ENCODE measurements at places on chromosomes 5 and 9. TPM values are rescaled to one million over a fixed set of nuclear protein-coding genes. Genes with fewer than 3 reads are reported as not detected.

DNA sequence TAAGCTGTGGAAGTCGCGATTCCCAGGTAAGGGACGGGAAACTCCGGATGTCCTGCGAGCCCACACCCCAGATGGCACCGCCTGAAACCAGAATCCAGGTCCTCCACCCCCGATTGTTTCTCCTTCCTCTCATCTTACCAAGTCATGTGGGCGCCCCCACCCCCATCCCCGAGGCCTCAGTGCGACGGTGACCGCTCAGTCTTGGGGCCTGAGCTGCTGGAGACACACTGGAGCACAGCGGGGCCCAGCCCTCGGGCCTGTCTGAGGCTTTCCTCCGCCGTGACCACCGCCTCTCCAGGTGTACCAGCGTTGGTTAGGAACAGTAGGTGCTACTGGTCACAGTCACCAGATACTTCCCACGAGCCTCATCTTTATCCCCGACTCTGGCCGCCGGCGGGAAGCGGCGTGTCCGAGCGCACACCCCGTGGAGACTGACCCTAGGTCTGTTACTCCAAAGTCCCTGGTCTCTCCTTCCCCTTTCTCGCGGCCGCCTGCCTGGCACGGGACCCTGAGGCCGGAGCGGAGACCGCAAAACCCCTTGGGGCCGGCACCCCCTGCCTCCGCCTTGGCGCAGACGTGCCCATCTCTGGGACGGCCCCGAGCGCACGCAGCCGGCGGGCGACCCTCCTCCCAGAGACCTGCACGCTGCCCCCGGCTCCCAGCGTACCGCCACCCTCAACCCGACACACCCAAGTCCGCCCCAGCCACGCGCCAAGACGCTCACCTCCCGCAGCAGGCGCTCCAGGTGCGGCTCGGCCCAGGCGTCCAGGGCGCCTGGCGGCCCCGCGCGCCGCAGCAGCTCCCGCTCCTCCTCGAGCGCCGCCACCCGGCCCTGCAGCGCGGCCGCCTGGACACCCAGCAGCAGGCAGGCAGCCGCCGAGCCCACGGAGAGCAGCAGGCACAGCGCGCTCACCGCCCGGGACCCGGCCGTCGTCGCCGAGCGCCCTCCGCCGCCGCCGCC, 733 bp downstream of the COL23A1 start:
- peak; percentile 92 for DNase-seq

DNA sequence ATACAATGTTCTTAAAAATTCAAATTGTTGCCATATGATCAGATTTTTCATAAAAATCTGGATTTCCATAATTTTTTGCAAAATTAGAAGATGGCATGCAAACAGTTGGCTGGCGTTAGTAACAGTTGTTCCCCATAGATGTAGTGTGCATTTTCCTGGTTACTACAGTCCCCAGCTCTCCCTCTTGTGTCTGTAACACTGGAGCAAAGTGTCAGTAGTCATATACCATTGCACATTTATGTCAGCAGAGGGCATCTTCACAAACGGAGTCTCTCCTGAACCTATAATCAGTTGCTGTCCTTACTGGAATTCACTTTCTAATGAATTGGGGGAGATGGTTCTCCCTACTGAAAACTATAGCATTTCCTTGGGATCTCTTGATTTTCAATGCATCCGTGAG, 44.7 kb upstream of the DMAC1 start:
- DNase-seq: no peak

DNA sequence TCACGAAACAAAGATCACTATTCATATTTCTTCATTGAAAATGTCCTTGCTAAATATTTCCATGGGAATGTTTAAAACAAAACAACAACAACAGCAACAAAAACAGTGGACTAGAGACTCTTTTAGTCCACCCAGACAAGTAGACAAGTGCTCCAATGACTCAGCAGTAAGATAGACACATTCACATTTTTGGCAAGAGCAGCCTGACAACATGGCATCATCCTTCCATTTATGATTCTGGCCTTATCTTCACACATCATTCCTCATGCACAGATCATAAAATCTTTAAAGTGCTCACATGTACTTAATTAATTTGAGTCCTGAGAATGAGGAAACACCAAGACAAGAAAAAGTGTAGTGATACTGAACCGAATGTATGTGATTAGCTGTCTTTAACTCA, 132.6 kb upstream of the PDE4D start:
- peak; percentile 13 for DNase-seq

DNA sequence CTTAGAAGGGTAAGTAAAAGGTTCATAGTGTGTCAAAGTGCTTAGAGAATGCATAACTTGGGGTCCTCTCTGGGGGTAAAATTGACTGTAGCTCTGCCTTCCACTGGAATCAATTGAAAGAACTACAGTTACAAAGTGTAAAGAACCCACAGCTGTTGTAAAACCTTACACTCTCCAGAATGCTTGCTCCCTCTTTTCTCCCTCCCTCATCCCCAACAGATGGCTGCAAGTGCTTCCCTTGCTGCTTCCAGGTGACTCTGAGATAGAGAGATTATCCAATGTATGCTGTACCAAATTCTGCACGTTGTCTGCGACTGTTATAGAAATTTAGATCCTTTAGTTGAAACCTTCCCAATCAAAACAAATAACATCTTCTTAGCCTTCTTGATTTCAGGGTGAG, 126.0 kb downstream of the STK32A start:
- no peak for DNase-seq

- no peak for DNase-seq
Measured at GRCh38 chr9:7316967-7317366, 482.6 kb downstream of the DMAC1 start.

DNA sequence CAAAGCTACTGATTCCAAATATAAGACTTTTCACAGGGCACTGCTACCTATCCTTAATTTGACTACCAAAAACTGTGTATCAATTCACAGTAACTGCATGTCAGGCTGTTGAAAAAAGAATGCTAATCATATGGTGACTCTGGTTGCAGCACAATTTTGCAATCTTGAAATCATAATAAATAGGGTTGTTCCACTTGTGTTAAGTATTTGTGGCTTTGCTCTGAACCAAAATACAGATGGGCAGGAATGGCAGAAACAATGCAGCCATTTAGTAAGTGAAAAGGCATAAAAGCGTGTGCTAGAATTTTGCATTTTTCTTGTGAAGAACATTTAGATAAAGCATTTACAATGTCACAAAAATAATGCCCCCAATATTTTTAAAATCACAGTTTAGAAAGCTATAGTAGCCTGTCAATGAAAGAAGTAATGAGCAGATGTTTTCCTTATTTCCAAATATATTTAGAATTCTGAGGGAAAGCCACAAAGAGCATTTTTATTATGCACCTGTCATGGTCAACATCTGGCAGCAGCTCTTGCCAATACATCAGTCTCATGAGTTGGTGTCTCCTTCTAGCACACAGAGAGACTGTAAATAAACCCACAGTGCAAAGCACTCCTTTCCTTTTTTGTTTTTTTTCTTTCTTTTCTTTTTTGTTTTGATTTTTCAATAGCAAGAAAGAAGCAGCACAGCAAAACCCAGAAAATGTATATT, 54.8 kb upstream of the PAM start:
- no peak for DNase-seq

The DEPDC1B gene
- 1.8 TPM for total RNA-seq

DNA sequence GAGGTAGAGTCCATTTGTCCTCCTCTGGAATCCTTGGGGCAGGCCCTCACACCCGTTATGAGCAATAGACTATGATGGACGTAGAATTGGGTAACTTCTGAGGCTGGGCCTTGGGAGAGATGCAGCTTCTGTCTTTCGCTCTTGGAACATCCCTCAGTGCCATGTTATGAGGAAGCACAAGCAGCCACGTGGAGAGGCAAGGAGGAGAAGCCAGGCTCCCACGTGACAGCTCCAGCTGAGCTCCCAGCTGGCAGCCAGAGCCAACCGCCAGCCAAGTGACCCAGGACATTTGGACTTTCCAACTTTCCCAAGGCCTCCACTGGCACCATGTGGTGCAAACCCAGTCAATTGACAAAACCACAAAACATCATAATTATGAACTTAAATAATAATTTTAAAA, 43.0 kb upstream of the BOD1 start:
- no peak for DNase-seq

Data from osteoblast (primary cell).